ENCODE measurements at places on chromosomes 2 and 18.
A peak's percentile ranks its signal among the peaks of the same experiment; 100 is the strongest.

GRCh38 chr2:145413261-145414030, 893.5 kb upstream of the ZEB2 start:
- no peak for DNase-seq

DNA sequence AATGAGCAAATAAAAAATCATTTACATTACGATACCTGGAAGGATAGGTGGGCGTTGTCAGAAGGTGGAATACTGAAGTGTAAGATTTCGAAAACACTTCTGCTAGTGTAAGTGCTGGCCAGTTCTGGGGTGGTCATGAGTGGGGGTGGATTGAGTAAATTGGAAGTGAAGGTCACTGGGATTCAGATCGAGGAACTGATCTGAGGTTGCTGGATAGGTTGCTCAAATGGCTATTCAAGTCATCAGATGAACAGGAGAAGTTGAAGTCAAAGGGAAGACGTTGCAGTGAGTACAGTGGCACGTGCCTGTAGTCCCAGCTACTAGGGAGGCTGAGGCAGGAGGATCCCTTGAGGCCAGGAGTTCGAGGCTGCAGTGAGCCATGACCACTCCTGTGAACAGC, 95.7 kb downstream of the MALT1 start:
- DNase-seq = no peak

DNA sequence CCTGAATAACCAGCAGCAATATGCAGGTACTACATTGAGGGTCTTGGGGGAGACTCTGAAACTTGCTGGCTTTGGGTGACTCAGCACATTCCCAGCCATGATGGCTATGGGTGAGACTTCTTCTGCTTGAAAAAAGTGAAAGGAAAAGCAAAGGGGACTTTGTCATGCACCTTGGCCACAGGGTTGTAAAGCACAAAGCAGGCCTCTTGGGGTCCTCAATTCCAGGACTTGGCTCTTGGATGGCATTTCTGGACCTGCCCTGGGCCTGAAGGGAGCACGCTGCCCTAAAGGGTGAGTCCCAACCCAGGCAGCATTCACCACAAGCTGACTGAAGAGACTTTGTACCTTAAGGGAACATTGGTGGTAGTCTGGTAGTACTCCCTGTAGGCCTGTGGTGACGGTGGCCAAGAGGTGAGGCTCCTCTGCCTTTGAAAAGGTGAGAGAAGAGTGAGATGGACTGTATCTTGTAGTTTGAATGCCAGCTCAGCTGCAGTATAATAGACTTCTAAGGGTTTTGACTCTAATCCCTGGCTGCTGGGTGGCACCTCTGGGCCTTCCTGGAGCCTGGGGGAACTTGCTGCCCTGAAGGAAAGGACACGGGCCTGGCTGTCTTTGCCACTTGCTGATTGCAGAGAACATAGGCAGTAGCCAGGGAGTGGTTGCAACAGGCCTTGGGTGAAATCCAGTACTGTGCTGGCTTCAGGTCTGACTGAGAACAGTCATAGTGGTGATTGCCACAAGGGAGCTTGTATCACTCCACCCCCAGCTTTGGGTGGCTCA, 36.5 kb upstream of the CYTIP start:
- DNase-seq = peak; percentile 76

- no peak for DNase-seq
These were observed 26.2 kb downstream of the SH2D6 start for GRCh38 chr2:85444629-85445172.

GRCh38 chr18:2538236-2538635, 33.1 kb downstream of the METTL4 start:
- DNase-seq = no peak

GRCh38 chr2:30095402-30095801, 51.4 kb upstream of the YPEL5 start:
- DNase-seq = no peak

- DNase-seq = no peak
These were observed 79.8 kb downstream of the CIB4 start for GRCh38 chr2:26561376-26561775.

DNA sequence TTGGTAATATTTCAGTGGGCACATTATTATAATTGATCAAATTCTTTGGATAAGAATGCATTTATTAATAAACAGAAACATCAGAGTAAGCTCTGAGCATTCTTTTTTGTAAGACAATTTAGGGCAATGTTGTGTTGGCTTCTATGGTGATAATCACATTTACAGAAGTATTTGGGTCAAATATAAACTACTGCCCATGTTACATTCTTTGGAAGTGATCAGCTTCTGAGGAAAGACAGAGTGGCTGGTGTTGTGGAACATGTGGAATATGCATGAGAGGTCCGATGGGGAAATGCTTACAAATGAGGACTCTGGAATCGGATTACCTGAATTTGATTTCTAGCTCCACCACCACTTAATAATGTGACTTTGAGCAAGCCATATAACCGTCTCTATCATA, 19.4 kb downstream of the SERPINB13 start:
- DNase-seq = peak; percentile 43

DNA sequence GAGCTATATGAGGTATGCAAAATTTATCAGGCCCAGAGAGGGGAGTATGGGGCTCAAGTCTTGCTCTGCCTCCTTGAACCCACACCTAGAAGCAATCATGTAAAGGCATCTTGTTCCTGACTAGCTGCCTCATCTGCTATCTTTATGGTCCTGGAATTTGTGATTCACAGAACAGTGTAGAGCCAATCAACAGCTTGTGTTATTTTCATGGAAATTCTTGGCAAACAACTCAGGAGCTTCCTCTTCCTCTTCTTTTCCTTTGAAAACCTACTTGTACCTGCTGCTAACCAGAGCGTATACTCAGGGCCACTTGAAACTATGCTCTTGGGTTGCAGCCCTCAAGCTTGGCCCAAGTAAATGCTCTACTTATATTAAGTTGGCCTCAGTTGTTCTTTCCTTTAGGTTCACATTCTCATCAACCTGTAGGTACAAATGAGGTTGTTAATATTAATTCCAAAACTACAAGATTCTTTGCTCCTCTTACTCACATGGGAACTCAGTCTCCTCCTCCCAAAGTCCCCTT, 3.5 kb upstream of the NOSTRIN start:
- no peak for DNase-seq

DNA sequence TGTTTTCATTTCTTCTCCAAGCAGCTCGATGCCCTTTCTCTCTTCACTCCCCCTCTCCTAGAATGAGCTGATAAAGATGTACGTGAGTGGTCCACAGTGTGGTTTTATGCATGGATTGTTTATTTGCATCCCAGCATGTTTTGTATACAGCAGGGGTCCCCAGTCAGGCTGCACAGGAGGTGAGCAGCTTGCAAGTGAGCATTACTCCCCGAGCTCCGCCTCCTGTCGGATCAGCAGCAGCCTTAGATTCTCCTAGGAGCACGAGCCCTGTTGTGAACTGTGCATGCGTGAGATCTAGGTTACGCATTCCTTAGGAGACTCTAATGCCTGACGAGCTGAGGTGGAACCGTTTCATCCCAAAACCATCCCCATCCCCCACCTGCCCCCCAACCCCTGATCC, 262.6 kb downstream of the AGAP1 start:
- no peak for DNase-seq

GRCh38 chr2:143730155-143730952, 601.1 kb downstream of the ARHGAP15 start:
- DNase-seq = peak; percentile 21

- no peak for DNase-seq
These were observed 78.4 kb downstream of the PXDN start for GRCh38 chr2:1665761-1666505.

GRCh38 chr2:145159676-145160075, 639.8 kb upstream of the ZEB2 start:
- DNase-seq = no peak

- no peak for DNase-seq
These were observed 19.3 kb downstream of the LHCGR start for GRCh38 chr2:48736251-48736650.

GRCh38 chr2:147275943-147276342, 568.9 kb upstream of the ACVR2A start:
- no peak for DNase-seq

DNA sequence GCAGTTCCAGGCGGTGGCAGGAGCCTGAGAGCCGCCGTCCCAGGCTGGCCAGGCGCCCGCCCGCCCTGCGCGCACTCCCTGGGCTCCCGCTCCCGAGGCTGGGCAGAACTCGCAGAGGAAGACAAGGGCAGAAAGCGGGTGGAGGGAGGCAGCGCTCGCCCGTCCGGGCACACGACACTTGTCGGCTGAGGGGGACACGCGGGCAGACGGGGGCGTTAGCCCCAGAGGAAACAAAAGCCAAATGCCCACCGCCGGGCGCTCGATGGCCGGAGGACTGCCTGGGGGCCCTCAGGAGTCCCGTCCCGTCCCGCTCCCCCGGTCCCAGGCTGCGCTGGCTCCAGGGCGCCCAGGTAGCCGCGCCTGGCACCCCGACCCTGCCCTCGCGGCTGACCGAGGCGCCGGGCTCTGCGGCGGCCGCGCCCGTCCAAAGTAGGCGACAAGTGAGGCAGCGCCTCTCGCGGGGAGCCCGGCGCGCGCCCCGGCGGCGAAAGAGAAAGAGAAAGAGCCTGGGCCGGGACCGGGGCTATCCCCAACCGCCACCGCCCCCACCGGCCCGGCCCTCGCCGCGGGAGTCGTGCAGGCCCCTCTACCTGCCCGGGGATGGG, 491 bp downstream of the L3MBTL4 start:
- no peak for DNase-seq

- DNase-seq = no peak
These were observed 494.9 kb upstream of the LRATD1 start for GRCh38 chr2:14137643-14138042.

DNA sequence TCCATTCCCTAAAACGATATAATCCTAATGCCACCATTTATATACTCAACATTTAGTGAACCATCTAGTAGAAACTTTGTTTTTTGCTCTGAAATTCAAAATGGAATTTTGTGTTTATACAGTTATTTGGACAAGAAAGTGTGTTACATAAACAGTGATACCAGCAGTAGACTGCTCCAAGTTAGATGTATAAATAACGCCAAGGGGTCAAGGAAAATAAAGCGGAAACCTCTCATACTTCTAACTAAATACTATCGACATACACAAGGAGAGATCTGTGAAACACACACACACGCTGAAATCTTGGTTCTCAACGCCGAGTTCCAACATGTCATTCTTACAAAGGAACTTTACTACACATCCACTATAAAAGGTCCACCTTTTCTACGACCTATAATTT, 1.2 kb downstream of the TXNL1 start:
- DNase-seq = no peak

- DNase-seq = no peak
These were observed 55.9 kb upstream of the HAAO start for GRCh38 chr2:42848265-42848664.

DNA sequence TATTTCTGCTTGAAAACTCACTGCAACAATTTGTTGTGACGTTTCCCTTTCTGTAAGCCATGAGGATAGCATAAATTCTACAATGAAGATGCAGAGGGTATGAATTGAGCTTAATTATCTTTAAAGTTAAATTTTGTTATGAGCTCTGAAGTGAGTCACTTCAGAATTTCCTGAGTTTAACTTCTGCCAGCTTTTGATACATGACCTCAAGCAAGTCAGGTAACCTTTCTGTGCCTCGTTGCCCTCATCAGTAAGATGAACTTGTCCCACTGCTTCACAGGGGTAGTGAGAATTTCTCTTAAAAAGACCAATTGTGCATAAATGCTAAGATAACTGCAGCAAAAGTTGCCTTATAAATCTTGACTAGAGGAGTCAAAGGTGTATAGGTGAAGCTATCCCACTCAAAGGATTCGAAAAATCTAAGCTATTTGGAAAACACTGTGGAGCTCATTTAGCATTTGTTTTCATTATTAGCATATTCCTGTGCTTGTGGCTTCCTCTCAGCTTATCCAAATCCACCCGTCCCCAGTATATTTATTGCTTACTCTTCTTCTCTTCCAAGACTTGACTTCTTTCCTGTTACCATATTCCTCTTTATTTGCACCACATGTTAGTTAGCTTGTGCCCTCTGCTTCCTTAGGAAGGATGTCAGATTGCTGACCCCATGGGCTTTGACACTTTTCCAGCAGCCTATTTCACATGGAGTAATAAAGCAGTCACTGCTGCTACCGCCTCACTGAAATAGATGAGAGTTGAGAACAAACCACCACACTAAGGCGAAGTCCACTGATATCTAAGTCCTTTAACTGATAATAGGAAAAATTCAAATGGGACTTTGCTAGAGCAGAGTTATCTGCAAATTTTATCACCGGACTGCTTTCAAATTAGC, 428.6 kb downstream of the ERBB4 start:
- no peak for DNase-seq

DNA sequence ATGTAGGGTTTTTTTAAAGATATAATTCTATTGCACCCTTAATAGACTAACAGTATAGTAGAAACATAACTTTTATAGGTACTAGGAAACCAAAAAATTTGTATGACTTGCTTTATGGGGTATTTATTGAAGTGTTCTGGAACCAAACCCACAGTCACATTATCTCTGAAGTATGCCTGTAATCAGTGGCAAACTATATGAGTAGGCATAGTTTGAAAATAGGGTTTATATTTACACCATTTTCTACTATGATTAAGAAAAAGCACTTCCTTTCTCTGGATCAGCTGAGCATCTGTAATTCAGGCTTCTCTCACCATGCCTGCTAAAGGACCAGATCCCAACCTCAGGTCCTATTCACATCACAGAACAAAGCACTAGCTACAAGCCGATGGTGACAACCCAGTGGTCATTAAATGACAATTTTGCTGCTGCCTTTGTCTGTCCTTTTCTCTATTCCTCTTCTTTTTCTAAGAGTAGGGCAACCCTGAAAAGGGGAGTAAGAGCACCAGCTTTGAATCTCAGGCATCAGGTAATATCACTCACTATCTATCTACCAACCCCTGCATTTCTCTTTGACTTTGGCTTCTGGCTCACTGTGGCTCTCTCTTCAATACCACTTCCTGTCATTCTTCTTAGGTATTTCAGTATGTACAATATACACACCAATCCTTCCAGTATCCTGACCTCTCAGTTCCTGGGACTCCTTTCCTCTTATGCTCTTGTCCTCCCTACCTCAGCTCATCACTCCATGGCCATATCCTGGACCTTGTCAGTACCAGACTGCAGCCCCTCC, 14.4 kb downstream of the NEMP2 start:
- DNase-seq = no peak

DNA sequence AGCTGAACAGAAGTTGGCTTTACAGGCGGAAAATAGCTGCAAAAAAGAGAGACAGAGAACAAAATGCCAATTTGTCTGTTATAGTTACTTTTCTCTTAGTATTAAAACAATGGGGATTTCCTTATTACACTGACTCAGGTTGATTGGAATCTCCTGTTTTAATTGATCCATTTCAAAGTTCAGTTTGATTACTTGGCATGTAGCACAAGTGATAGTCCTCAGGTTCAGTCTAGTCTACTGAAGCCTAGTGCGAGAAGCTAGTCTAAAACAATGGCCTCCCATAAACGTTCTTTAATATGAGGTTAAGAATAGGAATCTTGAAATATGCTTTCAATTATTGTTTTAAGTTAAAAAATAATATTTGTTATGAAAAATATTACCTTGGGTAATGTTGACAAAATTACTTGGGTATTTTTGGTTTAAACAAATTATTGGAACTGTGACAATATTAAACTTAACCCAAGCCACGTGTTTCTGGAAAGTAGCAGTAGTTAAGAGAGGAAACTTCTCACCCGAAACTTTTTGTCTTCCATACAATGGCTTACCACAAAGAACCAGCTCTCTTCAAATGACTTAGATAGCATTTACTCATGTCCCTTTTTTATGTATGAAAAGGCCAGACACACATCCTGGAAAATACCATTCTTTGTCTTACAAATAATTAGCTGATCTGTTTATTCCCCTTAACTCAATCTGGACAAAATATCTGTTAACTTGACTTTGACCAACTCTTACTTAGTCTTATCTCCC, 1326.2 kb upstream of the TMEFF2 start:
- no peak for DNase-seq

Measured in AG09309 (cell line).